AG20443 (cell line): ENCODE measurements at places on chromosomes 6 and 20.

DNA sequence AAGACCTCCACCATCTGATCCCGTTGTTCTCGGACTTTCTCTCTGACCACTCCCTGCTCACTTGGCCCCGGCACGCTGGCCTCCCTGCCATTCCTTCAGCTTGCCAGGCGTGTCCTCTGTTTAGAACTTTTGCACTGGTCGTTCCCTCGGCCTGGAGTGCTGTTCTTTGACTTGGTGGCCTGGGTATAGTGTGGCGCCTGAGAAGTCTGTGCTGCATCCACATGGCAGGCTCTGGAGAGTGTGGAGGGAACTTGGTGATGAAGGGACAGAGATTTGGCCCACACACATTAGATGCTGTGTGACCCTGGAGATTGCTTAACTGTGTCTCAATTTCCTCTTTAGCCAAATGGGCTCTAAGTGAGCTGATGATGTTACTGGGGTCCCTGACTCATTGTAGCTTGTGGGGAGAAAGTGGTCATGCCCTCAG, 13.0 kb upstream of the TGM2 start:
- DNase-seq, result no peak

DNA sequence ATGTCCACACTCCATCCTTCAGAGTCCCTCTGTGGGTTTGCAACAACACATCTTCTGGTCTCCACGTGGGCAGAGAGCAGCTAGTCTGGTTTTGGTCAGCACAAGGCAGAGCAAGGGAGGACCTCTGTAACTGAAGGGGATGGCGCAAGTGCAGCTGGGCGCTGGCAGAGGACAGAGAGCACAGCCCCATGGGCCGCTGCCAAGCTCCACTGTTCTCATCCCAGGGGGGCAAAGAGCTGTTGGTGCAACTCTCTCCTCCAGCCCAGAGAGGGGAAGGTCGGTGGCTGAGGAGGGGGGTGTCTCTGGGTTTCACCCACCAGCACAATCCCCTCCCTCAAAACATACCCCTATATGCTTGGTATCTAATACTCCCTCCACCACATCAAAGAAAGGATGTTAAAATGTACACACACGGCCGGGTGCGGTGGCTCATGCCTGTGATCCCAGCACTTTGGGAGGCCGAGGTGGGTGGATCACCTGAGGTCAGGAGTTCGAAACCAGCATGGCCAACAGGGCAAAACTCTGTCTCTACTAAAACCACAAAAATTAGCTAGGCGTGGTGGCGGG, 9.1 kb downstream of the ATP9A start:
- DNase-seq, result peak; percentile 41

DNA sequence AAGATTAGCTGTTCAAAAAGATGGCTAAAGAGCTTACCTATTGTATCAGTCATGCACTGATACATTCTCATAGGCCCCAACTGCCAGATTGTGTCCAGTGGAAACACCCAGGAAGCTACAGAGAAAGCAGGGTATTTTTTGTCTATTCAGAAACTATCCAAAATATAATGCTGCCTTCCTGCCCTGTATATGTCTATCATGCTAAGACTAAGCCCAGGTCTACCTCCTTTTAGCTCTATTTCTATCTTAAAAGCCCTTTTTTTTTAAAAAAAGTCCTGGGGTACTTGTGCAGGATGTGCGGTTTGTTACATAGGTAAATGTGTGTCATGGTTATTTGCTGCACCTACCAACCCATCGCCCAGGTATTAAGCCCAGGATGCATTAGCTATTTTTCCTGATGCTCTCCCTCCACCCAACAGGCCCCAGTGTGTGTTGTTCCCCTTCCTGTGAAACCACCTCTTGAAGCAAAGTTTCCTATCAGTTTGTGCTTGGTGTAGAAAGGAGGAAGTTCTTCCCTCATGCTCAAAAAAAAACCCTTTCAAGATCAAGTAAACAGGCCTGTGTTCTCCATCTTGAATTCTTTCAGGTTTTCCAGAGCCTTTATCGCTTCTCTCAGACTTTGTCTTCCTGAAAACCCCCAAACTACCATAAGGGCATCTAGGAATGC, 514 bp downstream of the DEFB129 start:
- no peak for DNase-seq

- peak; percentile 77 for DNase-seq
Measured at GRCh38 chr6:117906507-117906957, 532 bp upstream of the SLC35F1 start.

GRCh38 chr20:43238833-43239232, 49.1 kb upstream of the PTPRT start:
- DNase-seq, result no peak

GRCh38 chr6:154596009-154596408, 85.5 kb upstream of the CNKSR3 start:
- DNase-seq, result no peak

DNA sequence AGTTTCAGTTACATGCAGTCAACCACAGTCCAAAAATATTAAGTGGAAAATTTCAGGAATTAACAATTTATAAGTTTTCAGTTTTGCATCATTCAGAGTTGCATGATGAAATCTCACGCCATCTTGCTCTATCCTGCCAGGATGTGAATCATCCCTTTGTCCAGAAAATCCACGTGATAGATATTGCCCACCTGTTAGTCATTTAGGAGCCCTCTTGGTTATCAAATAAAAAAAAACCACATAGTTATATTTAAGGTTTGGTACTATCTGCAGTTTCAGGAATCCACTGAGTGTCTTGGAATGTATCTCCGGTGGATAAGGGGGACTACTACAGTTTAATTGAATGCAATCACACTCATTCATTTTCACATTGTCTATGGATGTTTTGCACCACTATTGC, 1249.0 kb upstream of the CITED2 start:
- DNase-seq, result peak; percentile 38

- DNase-seq, result no peak
Measured at GRCh38 chr20:47293631-47294030, 62.9 kb downstream of the ZMYND8 start.

GRCh38 chr6:113684382-113684901, 172.7 kb upstream of the MARCKS start:
- DNase-seq, result no peak

DNA sequence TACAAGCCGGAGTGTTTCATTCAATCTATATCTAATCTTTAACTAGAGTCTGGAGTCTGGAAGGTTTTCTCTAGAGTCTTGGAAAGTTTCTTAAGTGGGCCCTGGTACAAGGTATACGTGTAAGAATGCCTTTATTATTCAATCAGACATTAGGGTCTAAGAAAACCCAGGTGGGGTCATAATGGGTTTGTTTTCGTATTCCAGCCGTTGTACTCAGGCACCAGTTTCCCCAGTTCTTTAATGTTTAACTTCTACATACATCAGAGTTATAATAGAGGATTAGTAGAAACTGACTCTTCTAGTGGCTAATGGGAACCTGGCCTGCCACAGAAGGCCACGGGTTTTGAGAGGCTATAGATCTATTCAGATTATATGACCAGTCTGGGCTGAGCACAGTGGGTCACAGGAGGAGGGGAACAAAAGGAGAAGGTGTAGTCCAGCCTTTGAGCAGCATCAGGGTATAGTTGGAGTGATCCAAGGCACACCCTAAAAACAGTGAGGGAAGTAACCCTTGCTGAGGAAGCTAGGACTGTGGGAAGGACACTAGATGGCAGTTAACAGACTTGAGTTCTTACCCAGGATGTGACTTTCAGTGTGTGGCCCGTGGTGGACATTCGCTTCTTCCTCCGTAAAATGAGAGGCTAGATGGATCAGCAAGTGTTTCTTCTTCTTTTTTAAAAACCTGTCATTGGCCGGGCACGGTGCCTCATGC, 15.5 kb downstream of the FAM83B start:
- no peak for DNase-seq

GRCh38 chr20:20317621-20318364, 50.1 kb upstream of the INSM1 start:
- DNase-seq, result no peak

DNA sequence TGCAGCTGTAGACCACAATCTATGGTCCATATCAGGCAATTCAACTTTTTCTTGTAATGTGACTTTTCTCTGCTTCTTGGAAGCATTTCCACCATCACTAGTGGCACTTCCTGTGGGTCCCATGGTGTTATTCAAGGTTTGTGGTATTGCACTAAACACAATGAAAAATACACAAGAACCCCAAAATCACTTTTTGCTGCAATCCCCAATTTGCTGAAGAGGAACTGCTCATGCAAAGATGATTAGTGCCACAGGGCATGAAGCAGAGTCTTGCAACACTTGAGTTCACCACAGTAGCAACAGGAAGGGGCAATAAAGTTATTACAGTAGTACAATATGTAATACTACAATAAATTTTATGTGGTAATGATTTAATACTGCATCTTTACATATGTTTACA, 16.8 kb upstream of the TAAR1 start:
- no peak for DNase-seq

- no peak for DNase-seq
Measured at GRCh38 chr6:169163411-169163901, 90.2 kb downstream of the THBS2 start.

- no peak for DNase-seq
Measured at GRCh38 chr6:161198783-161199460, 74.9 kb downstream of the AGPAT4 start.

DNA sequence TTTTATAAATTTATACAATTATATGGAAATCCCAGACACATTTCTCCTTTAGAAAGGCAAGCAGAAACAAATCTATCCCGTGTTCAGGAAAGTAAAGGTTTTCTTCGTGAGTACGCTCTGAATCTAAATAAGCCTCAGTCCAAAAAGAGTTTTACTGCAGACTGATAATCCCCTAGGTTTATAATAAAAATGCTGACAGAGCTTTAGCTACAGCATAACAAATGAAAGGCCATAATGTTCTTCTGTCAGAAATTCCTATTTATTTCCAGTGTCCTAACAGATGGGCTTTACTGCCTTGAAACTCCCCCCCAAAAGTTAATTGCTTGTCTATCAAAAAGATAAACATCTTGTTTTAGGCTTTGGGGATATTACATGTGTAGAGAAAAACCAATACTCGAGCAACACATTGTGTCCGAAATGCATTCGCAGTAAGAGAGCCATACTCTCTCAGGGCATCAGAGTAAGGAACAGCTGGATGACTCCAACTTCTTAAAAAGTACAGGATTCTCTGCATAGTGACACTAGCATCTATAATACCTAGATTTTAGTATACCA, 109.0 kb downstream of the PRKN start:
- no peak for DNase-seq

DNA sequence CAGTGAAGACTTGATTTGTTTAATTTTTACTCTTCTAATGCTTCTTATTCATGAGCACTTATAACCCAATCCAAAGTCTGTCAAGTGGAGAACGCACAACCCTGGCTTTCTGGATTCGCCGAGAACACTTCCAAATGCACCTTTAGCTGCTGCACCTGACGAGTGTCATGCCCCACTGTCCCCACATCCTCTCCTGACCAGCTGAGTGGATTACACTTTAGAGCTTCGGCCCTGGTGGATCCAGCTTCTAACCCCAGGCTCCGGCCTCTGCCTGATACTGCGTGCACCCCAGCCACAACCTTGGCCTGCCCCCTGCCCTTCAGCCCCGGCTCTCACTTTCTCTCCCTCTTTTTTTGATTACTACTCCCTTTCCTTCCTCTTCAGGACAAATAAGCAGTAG, 258.8 kb downstream of the TMEM242 start:
- no peak for DNase-seq

- DNase-seq, result no peak
Measured at GRCh38 chr6:11730641-11731040, 48.0 kb downstream of the ADTRP start.

GRCh38 chr6:27617700-27618689, 145.1 kb upstream of the ZNF184 start:
- peak; percentile 53 for DNase-seq

DNA sequence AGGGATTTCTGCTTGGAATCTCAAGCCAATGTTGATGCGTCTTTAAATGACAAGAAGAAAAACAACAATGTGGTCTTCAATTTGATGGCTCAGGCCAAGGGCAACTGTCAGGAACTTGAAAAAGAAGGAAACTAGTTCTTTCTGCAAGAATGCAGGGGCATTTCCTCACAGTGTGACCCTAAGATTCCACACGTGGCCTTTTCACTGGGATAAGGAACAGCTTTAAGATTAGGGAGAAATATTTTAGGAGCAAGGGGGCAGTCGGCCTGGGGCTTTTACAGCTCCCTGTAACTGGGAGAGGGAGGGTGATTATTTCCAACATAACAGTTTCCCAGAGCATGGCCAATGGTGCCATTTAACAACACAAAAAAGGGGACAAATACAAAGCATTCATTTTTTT, 39.4 kb upstream of the MRPS10 start:
- DNase-seq, result no peak

GRCh38 chr6:107419733-107420132, 39.6 kb downstream of the PDSS2 start:
- no peak for DNase-seq

DNA sequence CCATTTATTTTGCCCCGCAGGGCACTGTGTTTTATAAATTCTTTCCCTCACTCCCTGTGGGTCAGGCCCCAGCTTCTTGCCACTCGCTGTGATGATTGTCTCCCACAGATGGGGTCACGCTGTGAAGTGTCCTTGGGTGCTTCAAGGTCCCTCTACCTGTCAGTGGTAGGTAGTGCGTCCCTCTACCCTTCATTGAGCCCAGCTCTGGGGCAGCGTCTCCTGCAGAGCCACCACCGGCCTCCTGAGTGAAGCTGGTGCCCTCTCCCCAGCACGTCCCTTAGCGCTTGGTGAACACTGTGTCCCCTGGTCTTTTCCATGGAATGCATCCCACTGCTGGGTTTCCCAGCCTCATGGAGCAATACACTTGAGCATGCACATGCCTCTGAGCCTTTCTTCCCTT, 108.2 kb downstream of the NRN1 start:
- DNase-seq, result no peak

GRCh38 chr20:46928580-46929132, 34.0 kb downstream of the EYA2 start:
- peak; percentile 72 for DNase-seq

DNA sequence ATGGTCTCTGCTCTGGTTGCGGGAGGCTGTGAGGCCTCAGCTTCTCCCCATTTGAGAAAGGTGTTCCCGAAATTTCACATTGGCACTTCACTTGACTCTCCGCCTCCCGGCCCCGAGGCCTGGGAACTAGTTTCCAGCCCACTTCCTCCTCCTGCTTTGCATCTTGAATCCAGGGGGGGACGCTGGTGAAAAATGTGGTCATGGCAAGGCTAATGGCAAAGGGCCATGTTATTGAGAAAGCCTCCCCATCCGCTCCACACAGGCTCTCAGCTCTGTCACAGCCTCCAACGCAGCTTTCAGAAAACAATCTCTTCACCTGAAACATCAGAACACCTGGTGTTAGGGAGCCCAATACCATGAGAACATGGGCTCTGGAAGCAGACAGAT, 5.6 kb downstream of the PLAGL2 start:
- peak; percentile 36 for DNase-seq

DNA sequence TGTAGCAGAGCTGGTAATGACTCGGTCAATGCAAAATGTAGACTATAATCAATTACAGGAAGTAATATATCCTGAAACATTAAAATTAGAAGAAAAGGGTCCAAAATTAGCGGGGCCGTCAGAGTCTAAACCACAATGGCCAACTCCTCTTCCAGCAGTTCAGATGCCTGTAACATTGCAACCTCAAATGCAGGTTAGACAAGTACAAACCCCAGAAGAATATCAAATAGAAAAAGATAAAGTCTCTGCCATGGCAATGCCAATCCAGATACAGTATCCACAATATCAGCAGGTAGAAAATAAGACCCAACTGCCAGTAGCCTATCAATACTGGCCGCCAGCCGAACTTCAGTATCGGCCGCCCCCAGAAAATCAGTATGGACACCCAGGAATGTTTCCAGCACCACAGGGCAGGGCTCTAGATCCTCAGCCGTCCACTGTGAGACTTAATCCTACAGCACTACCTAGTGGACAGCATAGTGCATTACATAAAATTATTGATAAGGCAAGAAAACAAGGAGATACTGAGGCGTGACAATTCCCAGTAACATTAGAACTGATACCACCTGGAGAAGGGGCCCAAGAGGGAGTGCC, 158.4 kb downstream of the GPX5 start:
- peak; percentile 50 for DNase-seq

GRCh38 chr20:47346172-47346571, 10.3 kb downstream of the ZMYND8 start:
- no peak for DNase-seq
